ENCODE measurements at places on chromosomes 5 and 9.

GRCh38 chr9:135224921-135225541 lies 137.6 kb downstream of the OLFM1 start:
- peak; percentile 33 for DNase-seq

DNA sequence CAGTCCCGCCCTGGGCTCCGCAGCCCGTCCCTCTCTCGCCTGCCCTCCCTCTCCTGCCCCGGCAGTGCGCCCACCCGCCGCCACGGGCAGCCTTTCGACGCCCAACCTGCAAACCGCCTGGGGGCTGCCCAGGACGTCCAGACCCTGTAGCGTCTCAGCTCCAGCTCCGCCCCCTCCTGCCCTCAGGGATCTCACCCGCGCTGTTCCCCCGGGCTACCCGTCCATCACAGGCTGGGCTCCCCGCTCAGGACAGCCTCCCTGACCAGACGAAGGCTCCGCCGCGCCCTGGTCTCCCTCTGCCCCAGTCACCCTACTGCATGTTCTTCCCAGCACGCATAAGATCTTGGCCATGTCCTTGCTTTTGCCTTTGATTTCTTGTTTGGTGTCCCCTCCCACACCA lies 1.4 kb downstream of the RASGEF1C start:
- no peak for DNase-seq

DNA sequence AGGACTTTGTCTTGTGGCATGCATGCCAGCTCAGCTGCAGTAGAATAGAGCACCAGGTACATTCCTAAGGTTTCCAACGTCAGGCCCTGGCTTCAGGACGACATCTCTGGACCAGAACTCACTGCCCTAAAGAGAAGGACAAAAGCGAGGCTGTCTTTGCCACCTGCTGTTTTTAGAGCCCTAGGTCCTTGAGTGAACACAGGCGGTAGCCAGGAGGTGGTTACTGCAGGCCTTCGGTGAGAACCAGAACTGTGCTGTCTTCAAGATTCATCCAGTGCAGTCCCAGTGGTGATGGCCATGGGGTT lies 288.9 kb upstream of the CDH18 start:
- DNase-seq = no peak

DNA sequence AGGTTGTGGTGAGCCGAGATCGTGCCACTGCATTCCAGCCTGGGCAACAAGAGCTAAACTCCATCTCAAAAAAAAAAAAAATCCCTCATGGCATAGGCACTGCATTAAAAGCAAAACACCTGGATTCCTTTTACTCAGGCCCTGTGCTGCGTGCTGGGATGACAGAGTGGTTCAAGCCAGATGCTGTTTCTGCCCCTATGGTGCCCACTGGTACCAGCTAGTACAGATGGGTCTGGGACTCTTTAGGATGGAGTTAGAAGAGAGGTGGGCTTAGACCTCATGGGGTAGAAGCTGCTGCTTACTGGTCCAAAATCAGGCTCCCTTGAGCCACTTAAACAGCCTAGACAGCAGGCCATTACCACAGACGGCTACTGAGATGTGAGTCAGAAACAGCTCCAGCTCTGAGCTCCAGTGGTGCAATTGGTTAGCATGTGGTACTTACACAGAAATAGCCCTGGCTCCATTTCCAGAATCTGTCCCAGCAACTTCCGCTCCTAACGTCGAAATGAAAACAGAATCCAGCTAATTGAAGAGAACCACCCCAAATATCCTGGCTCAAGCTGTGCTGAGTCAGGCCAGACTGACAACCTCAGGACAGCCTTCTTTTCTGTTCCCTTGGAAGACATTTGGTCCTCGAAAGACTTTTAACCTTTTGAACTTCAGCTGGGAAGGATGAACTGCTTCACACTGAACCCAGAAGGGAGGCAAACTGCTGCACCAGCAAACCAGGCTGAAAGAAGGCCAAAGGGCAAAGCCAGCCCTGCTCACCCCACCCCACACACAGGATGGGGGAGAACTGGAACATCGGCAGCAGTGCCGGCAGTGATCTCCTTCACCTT lies 15.5 kb downstream of the C5orf15 start:
- peak; percentile 80 for DNase-seq

DNA sequence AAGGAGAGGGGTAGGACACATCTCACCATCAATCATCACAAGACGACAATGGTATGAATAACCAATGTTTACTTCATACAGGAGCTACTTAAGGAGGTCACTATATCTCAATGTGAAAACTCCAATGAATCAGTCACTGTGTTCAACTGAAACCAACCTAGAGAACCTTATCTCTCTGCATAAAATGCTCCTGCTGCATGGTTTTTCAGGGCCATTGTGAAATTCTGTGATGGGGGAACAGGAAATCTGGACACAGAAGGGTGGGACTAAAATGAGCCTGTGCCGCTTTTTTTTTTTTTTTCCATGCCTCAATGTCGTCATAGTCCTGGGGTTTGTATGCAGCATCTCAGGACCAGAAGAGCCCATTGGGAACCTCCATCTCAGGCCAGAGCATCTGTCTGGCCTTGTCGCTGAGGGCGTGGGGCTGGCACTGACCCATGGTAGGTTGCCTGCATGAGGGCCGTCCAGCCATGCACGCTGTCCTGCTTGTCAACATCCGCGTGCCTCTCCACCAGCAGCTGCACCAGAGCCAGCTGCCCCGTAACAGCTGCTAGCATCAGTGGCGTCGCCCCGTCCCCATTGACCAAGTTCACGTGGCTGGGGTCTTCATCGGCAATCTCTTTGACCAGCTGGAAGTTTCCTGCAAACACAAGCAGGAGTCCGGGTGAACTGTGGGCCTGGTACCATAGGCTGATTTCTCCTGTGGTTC lies 12.7 kb downstream of the ANKS6 start:
- no peak for DNase-seq

DNA sequence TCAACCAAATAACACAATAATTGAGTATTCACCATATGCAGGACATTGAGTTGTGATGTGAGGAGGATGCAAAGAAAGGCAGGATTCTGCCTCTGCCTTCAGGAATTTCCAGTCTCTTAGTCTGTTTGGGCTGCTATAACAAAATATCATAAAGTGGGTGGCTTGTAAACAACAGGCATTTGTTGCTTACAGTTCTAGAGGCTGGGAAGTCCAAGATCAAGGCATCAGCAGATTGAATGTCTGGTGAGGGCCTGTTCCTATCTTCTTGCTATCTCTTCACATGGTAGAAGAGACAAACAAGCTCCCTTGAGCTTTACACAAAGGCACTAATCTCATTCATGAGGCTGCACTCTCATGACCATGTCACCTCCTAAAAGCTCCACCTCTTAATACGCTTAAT lies 360.7 kb downstream of the ARHGEF28 start:
- no peak for DNase-seq

GRCh38 chr5:178403956-178404600 lies 171.5 kb upstream of the PHYKPL start:
- DNase-seq = peak; percentile 45

- peak; percentile 94 for DNase-seq
Measured at GRCh38 chr9:130451509-130452388, 7.0 kb downstream of the ASS1 start.

DNA sequence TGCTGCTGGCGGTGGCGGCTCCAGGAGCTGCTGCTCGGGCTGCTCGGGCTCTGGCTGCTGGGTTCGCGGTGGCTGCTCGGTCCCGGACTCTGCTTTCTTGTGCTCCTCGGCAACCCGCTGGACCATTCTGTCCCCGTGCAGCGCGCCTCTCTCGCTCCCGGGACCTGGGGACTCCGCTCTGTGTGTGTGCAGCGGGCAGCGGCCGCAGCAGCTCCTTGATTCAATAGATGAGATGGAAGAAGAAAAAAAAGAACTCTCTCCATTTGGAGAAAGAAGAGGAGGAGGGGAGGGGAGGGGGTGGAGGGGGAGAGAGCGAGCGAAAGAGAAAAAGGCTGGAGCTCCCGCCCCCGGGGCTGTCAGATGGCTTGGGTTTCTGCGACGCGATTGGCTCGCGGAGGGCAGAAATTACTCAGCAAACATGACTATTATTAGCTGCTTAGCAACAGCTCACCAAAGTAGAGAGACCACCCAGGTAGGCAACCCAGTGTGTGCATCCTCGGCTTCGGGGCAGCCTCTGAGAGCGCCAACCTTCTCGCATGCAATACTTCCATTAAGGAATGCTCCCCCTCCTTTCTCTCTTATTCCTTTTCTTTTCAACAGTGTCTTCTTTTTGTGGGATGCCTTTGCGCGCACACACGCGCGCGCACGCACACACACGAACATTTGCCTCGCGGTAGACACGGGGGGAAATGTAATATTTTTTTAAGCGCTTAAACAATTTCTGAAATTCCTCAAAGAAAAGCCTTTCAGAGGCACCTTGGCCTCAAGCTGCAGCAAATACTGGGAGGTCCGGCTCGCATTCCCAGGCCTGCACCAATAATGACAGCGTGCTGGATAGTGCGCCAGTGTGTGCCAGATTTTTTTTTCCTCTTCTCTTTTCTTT lies 7.6 kb downstream of the PTCH1 start:
- peak; percentile 89 for DNase-seq

DNA sequence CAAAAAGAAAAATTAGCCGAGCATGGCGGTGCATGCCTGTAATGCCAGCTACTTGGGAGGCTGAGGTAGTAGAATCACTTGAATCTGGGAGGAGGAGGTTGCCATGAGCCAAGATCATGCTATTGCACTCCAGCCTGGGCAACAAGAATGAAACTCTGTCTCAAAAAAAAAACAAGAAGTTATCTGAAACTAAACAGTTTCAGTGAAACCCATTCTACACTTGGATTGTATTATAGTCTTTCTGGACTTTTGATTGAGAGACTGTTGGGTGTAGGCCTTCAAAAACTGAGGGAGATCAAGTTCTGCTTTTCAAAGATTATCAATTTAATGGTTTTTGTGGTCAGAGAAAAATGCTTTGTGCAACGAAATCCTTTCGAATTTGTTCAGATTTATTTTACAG lies 34.6 kb upstream of the SPINK5 start:
- no peak for DNase-seq

DNA sequence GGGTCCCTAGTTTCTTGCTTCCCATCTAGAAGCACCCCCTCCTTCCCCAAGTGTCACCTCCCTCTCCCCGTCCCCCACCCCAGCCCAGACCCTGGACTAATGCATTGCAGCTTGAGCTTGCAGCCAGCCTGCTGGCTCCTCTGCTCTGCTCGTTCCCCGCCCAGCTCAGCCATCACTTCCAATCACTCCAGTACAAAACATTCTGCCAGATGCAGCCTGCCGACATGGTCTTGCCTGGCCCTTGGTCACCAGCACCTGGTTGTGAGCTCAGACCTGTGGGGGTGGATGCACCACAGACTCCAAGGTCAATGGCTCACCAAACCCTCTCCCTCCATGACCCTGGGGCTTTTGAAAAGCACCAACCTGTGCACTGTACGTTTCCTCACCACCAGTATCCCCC lies 172.9 kb upstream of the SMIM23 start:
- DNase-seq = no peak

GRCh38 chr9:109907400-109907799 lies 127.4 kb downstream of the PALM2AKAP2 start:
- no peak for DNase-seq

GRCh38 chr5:878125-878524 lies 14.5 kb downstream of the BRD9 start:
- peak; percentile 70 for DNase-seq

GRCh38 chr9:137924169-137924568 lies 46.6 kb downstream of the CACNA1B start:
- no peak for DNase-seq

DNA sequence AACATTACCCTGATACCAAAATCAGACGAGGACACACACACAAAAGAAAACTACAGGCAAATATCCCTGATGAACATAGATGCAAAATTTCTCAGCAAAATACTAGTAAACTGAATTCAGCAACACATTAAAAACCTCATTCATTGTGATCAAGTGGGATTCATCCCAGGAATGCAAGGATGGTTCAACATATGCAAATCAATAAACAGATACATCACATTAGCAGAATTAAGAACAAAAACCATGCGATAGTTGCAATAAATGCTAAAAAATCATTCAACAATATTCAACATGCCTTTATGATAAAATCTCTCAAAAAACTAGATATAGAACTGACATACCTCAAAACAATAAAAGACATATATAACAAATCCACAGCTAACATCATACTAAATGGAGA lies 36.9 kb upstream of the TNPO1 start:
- no peak for DNase-seq

GRCh38 chr5:157924931-157925729 lies 66.2 kb upstream of the CLINT1 start:
- DNase-seq = no peak

- peak; percentile 73 for DNase-seq
Measured at GRCh38 chr9:91809581-91810285, 140.3 kb downstream of the ROR2 start.

DNA sequence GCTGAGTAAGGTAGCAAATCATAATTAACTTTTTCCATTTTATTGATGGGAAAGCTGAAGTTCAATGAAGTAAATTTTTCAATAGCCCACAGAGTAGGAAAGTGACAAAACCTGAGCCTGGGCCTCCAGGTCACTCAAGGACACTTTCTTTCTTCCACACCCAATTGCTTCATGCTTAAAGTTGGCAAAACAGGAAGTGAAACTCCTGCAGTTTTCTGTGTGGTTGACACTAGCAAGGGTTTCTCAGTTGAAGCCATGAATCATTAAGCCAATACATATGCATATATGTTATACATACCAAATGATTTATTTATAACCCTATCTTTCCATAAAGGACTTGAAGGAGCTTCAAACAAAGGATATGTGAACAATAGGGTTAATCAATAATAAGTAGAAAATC lies 13.9 kb downstream of the TLR4 start:
- no peak for DNase-seq

DNA sequence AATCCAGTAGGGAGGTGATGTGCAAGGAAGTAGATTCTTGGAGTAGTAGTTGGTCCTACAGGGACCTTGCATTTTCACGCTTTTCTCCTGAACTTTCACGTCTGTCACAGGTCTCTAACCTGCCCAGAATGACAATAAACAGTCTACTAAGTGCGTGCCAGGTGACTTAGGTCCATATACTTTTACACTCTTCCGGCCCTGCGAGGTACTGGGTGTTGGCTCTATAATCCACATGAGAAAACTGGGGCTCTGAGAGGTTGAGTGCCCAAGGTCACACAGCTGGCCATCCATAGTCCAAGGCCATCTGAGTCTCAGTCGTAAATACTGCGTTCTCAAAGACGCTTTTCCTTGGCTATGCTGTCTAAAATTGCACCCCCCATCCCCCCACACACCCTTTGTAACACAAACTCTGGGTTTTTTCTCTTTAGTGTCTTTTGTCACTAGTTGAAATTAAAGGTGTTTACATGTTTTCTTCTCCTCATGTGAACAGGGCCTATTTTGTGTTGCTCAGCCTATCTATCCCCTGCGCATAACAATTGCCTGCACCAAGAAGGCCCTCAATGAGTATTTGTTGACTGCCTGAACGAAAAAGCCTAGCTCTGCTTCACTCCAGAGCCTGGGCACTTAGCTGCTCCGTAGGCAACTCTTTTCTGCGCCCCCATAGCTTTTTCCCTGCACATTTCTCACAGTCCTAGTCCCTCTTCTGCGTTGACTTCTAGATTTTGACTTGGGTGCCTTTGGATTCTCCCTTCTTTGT lies 943 bp downstream of the SFXN1 start:
- DNase-seq = no peak

DNA sequence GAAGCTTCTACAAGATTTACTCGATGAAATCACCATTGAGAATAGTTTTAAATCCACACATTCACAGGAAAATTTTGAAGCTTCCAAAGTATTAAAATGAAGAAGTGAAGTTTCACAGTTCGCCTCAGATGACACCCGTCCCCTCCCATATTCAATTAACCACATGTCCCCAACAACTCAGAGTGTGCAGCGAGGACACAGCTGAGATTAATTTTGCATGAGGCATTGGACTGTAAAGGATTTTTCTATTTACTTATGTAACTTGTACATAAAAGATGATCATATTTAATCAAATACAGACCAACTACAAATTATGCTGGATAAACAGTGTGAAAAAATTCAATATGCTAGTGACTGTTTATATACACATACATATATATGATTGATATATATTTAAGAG lies 84.7 kb upstream of the OLFM1 start:
- no peak for DNase-seq
